ENCODE measurements at places on chromosomes 6 and 20.
A peak's percentile ranks its signal among the peaks of the same experiment; 100 is the strongest.

DNA sequence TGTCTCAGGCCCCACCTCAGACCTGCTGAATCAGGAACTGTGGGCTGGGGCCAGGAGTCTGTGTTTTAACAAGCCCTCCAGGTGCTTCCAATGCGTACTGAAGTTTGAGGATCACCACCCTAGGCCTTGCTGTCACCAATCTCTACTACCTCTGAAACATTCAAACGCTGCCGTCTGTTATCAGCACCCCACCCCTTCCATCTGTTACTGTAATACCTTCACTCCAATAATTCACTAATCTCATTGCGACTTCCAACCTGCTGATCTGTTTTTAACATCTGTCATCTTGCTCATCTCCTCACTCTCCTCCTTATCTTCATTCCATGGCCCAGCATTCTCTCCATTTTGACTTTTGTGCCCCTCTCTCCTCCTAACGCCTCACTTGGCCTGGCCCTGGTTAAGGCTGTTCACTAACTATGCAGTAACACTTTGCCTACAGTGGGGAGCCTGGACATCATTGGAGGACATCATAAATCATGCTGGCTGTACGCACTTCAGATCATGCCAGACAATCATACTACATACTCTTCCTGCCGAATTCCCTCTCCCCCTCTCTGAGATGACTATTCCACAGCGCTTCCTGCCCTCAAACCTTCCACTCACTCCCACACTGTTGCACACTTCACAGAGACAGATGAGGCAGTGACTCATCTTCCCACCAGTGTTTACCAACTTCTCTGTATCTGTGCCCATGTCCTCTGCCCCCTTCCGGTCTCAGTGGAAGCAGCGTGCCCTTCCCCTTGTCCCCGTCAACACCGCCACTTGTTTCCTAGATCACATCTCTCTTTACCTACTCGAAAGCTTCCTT is 3.0 kb upstream of the GUCA1B start:
- no peak for DNase-seq

DNA sequence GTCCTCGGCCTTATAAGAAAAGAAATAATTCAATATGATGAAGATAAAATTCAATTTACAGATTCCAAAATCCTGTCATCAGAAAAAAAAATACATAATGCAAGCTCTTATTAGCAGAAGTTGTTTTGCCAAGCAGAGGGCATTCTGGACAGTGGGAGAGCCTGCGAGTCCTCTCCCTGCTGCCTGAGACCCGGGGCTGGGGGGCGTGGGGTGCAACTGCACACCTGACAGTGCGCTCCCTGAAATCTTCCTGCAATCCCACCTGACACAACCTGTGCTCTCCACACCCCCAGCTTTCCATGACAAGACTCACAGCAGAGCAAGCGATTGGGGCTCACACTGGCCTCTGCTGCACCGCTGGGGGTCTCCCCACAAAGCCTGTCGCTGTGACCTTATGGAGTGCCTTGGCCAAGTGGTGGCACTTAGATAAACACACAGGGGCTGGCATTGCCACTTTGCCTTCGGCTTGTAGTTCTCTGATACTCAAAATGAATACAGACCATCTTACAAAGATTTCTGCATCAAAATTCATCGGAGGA is 130.3 kb upstream of the PDE10A start:
- no peak for DNase-seq

- no peak for DNase-seq
These were observed at the start of gene TIAM2 for GRCh38 chr6:154995254-154996015. TIAM2 (plus strand) TSS chr6:154995315; CDS start chr6:155129224, 133,909 bp downstream.

- no peak for DNase-seq
These were observed 62.6 kb upstream of the STMND1 start for GRCh38 chr6:17039266-17039665.

DNA sequence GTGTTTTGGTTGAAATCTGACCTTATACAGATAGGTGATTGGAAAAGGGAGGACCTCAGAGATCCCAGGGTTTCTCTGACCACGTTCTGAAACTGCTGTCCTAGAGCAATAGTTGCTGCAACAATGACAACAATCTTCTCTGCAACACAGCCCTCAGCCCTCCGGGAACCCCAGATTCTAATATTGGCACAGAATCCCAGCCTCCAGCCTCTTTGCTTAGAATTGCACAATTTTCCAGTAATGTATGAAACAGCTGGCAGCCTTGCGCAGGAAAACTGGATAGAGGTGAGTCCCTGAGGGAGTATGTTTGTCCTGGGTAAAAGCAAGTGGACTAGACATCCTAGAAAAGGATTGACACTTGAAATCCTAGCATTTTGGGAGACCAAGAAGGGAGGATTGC is 30.4 kb upstream of the PNRC1 start:
- no peak for DNase-seq

DNA sequence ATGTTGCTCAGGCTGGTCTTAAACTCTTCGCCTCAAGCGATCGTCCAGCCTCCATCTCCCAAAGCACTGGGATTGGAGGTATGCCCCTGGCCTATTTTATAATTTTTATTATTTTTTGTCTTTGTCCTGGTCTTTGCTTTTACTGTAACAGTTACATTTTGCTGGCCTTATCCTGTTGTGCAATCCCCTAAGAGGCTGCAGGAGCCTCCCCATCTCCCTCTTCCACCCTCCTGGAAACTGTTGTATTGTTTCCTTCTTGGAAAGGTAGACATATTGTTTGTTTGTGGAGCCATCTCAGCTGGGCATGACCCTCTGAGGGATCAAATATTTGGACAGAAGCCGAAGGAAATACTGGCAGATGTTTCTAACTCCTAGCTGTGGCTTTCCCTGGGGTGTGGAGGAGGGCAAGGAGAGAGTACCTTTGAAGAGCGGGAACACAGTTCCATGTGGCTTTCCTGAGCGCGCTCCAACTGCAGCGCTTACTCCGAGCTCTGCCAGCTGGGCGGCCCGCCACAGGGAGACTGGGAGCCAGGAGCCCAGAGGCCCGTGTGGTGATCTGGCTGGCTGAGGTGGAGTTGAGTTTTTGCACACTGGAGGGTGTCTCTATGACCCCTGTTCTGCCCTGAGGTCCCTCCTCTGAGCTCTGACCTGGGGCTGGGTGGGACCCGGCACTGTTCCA is 4.9 kb downstream of the MAPK13 start:
- DNase-seq, result no peak

DNA sequence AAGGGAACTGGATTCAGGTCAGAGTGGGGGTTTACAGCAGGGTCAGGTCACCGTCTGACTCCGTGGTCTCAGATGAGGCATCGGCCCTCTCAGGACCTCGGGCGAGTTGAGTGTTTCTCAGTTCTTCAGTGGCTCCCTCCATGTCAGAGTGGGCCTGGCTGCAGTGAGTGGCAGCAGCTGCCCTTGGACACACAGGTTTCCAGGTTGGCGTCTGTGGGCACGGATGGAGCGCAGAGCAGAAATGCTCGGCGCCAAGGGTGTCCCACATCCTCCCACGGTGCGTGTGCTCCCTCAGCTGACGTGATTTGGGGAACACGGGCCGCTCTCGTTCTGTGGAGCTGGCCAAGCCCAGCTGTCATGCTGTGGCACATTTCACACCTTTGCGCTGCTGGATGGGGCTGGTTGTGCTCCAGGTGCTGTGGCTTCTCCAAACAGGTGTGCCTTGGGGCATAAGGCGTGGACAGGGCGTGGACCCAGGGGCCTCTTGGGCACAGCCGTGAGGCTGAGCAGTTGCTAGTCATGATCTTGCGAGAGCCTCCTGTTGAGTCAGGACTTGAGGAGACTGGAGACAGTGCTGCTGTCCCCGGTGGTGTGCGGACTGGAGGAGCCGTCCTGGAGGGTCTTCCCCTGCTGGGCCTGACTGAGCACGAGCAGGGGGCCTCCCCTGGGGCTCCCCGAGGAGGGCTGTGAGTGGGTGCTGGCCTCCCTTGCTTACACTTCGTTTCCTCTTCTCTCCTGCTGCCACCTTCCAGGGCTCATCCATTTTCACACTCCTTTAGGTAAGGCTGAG is 9.5 kb upstream of the DNAJC5 start:
- no peak for DNase-seq

DNA sequence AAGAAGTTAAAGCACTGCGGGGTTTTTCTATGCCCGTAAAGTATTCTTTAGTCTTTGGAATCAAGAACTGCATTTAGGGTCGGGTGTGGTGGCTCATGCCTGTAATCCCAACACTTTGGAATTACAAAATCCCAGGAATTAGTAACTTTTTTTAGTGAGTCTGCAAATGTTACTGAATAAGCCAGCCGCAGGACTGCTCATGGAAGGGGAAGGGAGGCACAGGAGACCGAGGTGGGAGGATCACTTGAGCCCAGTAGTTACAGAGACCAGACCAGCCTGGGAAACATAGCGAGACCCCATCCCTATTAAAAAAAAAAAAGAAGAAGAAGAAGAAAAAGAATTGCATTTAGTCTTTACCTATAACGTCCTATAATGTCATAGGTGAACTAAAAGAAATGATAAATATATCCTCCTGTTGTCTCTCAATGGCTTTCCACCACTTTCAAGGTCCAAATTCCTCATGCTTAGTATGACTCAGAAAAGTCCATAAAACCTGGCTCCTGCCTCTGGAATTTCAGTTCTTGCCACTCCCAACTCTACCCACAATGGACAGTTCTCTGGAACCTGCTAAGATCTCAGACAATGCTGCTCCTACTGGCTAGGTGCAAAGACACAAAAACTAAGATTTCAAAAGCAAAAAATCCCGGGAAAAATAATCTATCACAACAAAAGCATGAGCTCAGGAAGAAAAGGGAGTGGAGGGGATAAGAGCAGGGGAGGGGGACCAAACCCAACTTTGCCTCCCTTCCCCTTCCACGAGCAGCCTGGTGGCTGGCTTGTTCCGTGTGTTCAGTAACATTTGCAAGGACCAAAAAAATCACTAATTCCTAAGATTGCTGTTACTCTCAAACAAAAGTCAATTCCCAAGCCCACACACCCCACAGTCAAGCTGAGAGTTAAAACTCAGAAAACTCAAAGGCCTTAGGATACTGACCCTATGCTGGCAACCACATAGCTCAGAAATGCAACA is 39.0 kb downstream of the B4GALT5 start:
- DNase-seq, result no peak

DNA sequence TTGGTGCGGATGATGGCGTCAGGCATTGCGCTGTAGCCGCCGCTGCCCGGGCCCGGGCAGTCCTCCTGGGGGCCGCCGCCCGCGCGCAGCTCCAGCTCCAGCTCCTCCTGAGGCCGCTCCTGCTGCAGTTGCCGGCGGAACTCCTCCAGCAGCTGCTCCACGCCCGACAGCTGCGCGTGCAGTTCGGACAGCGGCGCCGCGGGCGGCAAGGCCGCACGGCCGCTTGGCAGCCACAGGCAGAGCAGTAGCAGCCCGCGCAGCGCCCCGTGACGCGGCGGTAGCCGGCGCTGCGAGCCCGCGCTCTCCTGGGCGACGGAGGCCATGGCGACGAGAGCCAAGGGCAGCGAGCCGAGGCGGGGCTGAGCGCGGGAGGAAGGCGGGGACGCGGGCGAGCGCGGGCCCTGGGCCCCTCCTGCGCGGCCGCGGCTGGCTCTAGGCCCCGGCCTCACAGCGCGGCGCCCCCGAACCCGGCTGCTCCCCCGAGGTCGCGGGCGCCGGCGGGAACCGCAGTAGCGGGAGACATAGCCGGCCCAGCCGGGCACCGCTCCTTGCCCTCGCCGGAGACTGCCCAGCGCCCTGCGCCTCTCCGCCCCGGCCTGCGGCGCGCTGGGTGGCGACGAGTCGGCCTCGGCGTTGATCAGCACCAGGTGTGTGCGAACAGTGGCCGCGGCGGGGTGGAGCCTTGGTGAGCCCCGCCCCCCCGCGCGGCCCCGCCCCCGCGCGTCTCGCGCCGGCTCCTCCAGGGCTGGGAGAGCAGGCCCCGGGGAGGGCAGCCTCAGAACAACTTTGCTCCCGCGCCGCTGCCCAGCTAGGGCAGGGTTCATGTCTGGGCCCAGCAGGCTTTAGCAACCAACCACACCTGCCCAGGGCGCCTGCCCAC is at the start of gene LRP11:
Gene LRP11, minus strand, starts transcription at position 662 of the 880 bp plus-strand sequence. Its CDS starts 339 bp downstream, at position 323.
- DNase-seq, result peak; percentile 69

- DNase-seq, result no peak
These were observed 143.4 kb downstream of the DHX35 start for GRCh38 chr20:39105551-39105950.

- no peak for DNase-seq
These were observed 31.6 kb upstream of the MRPS10 start for GRCh38 chr6:42249279-42249678.

- peak; percentile 55 for DNase-seq
These were observed 87.5 kb downstream of the PREX1 start for GRCh38 chr20:48740292-48740649.

GRCh38 chr6:37731371-37731770 is 33.7 kb upstream of the MDGA1 start:
- no peak for DNase-seq

GRCh38 chr6:1524040-1524480 is 85.7 kb upstream of the FOXC1 start:
- no peak for DNase-seq

- DNase-seq, result no peak
These were observed 920.0 kb downstream of the TFAP2A start for GRCh38 chr6:9494864-9495263.

DNA sequence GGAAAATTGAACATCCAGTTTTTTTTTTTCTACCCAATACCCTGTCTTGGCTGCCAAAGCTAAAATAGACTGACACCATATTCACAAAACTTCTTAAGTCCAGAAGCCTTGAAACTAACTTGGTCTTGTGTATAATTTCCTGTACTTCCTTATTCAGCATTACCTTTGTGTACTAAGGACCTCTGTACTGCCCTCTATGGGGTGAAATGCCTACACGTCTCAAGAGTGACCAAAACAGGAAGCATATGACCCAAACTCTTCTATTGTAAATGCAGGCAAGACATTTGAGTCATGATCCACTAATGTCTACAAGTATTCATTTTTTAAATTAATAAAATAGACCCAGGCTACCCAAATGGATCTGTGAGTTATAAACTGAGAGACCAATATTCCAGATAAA is 50.4 kb downstream of the HMGCLL1 start:
- DNase-seq, result no peak

- no peak for DNase-seq
These were observed 17.6 kb upstream of the SLC22A3 start for GRCh38 chr6:160330619-160331018.

DNA sequence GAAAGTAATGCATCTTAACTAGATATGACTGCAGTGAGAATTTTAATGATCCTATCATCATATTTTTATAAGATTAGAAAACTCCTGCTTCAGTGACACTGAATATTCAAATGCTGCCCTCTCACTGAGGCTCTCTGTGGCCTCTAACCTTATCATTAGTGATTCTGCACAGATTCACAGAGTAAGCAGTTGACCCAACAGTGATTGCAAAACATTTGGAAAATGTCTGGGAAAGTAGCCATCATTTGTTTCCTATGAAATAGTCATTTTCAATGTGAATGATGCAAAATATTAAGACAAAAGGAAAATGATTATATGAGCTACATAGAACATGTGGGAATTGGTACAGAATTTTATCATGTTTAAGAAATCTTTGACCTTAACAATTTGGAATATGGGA is 210.3 kb downstream of the TBX18 start:
- no peak for DNase-seq

GRCh38 chr20:17888044-17888443 is 80.5 kb downstream of the SNX5 start:
- no peak for DNase-seq

GRCh38 chr6:55668591-55668990 is 89.6 kb upstream of the HMGCLL1 start:
- DNase-seq, result no peak
